Stomach (tissue), 19 donors: ENCODE measurements at places on chromosomes 4 and X.

- DNase-seq = no peak
Measured at GRCh38 chr4:166399021-166399420, 526.0 kb downstream of the TLL1 start.

- no peak for DNase-seq
Measured at GRCh38 chrX:103240155-103240554, 14.8 kb downstream of the TCEAL8 start.

- no peak for DNase-seq
Measured at GRCh38 chr4:128502818-128503527, 215.4 kb upstream of the PGRMC2 start.

- DNase-seq = peak; percentile 83
Measured at GRCh38 chr4:7843831-7844593, 95.6 kb downstream of the AFAP1 start.

GRCh38 chrX:119692191-119693039 is 553 bp downstream of the SEPTIN6 start:
- DNase-seq = peak; percentile 44

- DNase-seq = no peak
Measured at GRCh38 chr4:2438822-2439718, 20.3 kb downstream of the CFAP99 start.
